Activated T-helper 2 cell treated with anti-CD3 and anti-CD28 coated beads, Interferon-gamma antibody, Interleukin-2, Interleukin-4, amounts not matched to agents 10 μg/mL and 5 μg/mL and 100 μg/mL, durations not matched to agents 14 hours and 24 hours and 36 hours (primary cell): ENCODE measurements at places on chromosomes 1 and 21. TPM values are rescaled to one million over a fixed set of nuclear protein-coding genes. Genes with fewer than 3 reads are reported as not detected.
A peak's percentile ranks its signal among the peaks of the same experiment; 100 is the strongest.

Gene TTC34
- 0.94 and 1.1 TPM in 2 replicates for total RNA-seq

Gene SPATA46
- total RNA-seq = not detected in 2 replicates

Gene CRABP2
- 1.0 and 1.1 TPM in 2 replicates for total RNA-seq

Gene CAMK2N1
- total RNA-seq = 2.2 TPM in 2 replicates

Gene TNFSF4
- 1.1 and 1.3 TPM in 2 replicates for total RNA-seq

Gene FAM72A
- total RNA-seq = 28.2 and 29.5 TPM in 2 replicates

Gene FLG2
- not detected in 2 replicates for total RNA-seq

Gene GRHL3
- total RNA-seq = not detected in 2 replicates

Gene LEFTY2
- not detected in 2 replicates for total RNA-seq

Gene LRRC38
- not detected in 2 replicates for total RNA-seq

Gene TCP10L
- 1.1 and 1.3 TPM in 2 replicates for total RNA-seq

Gene OR2G6
- total RNA-seq = not detected in 2 replicates

Gene PROK1
- not detected in 2 replicates for total RNA-seq

Gene OR2T27
- total RNA-seq = not detected in 2 replicates

Gene SPRR4
- total RNA-seq = not detected in 2 replicates

Gene OSCP1
- total RNA-seq = 0.59 and 1.2 TPM in 2 replicates

Gene GRIK3
- not detected in 2 replicates for total RNA-seq

GRCh38 chr1:116203920-116204319 is 92.7 kb downstream of the MAB21L3 start:
- no peak for DNase-seq

DNA sequence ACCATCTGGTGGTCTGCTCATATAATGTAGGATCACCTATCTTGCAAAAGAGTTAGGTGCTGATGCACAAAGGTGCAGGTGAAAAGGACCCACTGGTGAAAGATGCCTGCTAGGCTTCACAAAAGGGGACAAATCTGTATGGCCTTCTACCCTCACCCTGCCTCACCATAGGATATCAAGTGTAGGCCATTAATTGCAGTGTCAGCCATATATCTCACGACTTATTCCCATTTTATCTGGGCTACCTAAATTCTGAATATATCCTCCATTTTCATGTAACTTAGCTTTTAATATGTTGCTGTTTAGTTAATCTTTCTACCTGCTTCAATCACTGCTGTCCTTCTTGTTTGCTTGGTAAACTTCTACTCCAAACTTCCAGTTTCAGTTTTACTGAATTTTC is 84.2 kb upstream of the DPH5 start:
- DNase-seq = no peak

GRCh38 chr1:57633056-57633455 is 209.2 kb upstream of the DAB1 start:
- no peak for DNase-seq

DNA sequence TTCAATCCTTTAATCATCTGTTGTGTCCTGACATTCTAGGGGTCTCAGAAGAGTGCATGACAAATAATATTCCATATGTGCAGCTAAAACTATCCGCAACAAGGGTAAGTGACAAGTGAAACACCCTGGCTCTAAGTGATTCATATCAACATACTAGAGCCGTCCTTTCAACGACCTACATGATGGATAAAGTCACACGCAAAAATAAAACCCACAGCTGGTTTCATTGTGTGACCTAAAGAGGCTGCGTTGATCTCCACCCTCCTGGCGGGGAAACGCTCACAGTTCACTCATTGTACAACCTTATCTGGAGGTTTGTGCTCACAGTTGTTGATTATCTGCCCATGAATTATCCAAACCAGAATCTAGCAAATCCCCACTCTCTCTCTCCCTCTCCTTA is 365.3 kb upstream of the PKN2 start:
- DNase-seq = no peak

- DNase-seq = no peak
Measured at GRCh38 chr21:34730194-34730593, 61.4 kb downstream of the CLIC6 start.

DNA sequence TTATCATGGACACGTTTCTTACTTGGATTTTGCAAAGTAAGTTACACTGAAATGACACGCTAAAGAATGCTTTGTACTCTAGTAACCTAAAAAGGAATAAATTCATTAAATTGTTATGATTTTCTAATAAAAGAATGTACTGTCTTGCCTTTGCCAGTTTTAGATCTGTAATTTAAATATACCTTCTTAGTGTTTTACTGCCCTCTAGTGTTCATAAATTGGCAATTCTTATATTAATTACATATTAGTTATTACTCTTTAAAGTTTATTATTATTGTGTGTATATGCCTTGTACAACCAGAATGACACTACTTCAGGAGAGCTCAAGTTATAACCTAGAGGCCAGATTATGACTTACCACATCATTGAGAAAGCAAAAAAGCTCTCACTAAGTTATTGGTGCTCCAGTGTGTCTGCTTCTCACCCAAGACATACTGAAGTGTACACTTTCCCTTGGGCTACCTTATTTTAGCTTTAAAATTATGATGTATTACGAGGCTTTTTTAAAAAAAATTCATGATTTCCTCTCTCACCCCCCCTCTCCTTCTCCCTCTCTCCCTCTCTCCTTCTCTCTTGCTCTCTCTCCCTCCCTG is 169.9 kb downstream of the HS2ST1 start:
- DNase-seq = no peak

DNA sequence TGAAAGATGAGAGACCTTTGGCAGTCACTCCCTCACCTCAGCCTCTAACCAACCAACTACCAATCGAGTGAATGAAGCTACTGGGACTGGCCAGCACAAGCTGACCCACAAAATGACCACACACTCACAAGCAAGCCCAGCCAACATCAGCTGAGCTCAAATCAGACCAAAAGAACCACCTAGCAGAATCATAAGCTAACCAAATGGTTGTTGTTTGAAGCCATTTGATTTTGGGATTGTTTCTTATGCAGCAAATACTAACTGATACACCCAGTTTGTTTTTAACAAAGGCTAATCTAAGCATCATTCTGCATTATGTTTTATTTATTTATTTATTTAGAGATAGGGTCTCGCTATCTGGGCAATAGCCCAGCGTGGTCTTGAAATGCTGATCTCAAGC is 310.4 kb downstream of the SETD4 start:
- no peak for DNase-seq

DNA sequence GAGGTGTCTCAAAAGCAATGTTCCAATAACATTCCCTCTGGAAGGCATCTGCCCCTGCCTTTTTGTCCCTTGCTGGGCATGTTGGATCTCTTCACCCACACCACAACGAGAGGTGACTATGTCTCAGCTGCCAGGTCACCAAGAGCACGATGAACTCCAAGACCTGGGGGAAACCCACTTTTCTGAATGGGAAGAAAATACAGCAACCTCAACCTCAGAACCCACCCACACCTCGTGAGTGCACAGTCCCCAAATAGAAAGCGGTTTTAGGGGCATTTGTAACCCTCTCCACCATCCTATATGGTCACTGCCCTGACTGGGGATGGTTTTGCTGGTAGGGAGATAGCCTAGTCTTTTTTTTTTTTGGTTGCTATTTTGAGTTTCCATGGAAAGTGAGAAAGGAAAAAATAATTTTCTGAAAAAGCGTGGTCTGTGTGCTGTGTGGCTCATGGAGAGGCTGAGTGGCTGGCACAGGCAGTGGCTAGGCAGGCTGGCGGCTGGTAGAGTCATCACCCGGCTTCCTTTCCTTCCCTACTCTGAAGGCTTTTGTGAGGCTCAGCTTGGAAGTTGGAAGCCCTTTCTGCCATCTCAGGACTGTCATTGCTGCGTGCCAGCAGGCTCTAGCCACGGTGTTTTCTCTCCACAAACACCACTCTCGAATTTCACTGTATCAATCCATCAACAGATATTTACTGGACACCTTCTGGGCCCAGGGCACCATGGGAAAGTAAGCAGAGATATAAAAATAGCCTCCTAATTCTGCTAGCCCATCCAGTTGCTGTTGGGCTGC is 15.8 kb downstream of the TSPAN2 start:
- no peak for DNase-seq

DNA sequence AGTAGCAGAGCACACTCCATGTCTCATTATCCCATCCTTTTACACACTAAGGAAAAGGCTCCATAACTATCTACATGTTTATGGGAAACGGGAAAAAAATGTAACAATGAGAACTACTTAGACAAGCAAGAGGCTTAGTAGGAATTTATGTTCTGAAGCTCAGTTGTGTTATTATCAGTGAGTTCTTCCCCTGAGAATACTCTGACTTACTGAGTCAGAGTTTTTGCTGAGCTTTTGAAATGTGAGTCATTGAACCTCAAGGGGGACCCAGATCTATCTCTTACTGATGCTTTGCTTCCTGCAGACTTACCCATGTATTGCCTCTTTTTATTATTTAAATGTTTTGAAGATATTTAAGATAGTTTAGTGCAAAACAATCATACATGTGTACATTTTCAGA is 20.1 kb downstream of the CFHR5 start:
- DNase-seq = no peak

DNA sequence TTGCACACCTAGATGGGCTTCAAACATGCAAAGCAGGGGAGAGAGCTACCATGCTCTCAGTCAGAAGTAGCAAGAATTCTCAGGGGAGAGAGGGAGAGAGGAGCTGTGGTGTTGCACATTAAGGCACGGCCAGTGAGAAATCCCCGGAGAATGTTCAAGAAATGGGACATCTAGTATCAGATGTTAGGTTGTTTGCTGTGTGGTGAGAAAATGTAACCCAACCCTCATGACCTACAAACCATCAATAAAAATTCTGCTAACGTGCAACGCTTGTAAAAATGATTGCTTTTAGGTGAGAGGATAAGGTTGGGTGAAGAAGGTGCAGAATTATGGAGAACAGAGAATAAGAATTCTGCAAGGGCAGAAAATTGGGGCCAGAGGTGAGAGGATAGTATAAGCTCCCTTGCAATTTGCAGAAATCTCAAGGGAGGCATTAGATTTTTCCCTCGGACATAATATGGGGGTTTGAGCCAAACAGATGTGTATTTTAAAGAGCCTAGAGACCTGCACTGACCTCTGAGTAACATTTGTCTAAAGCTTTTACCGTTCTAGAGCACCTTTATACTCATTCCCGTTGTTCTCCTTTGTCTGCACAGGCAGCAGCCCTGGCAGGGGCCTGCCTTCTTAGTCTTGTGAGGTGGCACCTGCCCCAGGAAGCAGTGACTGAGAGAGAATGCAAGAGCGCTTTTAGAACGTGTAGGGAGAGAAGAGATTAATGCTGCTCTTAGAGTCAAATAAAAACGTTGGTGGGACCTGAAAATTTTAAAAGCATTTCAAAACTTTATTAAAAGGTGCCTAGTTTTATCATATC is 25.4 kb upstream of the KIAA0040 start:
- no peak for DNase-seq

GRCh38 chr1:167136191-167136614 is 42.3 kb downstream of the STYXL2 start:
- DNase-seq = no peak

GRCh38 chr1:151935154-151935553 is 25.8 kb upstream of the THEM4 start:
- no peak for DNase-seq

GRCh38 chr1:92563457-92564216 is 76.9 kb upstream of the GFI1 start:
- no peak for DNase-seq

DNA sequence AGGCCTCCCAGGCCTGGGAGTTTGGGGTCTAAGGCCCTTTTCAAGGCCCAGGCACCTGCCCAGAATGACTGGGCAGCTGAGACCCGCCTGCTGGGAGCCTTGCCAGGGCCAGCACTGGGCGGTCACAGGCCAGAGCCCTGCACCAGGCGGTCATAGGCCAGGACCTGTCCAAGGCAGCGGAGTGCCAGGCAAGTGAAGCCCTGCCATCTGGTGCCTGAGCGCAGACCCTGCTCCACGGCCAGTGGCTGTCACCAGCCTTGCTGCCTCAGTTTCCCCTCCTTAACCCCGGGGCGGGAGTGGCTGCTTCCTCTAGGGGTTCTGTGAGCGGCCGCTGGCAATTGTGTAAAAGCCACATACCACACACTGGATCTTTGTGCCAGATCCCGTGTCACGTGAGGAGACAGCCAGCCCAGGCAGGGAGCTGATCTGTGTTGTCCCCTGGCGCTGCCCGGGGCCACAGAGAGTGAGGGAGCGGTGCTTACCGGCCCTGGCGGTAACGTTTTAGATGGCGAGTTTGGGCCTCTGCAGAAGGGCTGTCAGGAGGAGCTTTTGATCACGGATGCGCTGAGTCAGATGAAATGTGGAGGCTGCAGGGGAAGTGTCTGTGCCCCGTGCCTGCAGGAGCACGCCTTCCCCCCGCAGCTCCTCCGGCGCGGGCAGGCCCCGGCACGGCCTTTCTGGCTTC is 4.6 kb downstream of the COL18A1 start:
- no peak for DNase-seq

DNA sequence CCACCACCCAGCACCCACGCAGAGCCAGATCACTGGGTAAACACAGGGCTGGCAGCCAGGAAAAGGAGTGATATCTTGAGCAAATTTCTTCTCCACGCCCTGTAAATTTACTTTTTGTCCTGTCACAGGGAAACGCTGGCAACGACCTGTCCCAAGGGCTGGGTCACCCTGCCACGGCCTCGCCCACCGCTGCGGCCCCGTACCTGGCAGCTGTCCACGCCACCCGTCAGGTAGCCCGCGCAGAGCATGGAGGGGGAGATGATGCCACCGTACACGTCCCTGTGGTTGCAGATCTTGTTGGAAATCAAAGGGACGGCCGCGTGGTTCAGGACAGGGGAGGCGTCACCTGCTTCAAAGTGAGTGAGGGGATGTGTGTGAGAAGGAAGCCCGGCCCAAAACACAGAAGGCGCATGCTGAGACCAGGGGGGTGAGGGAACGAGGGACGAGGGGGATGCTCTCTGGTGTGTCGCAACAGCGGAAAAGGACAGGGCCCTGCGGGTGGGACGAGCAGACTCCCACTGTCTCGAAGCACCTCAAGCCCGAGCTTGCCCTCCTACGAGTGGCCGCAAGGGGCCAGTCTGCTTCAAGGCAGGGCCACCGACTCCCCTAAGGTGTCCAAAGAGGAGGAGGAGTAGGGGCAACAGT is 10.1 kb upstream of the TFF1 start:
- no peak for DNase-seq

- no peak for DNase-seq
Measured at GRCh38 chr1:3248155-3249141, 179.4 kb downstream of the PRDM16 start.

- no peak for DNase-seq
Measured at GRCh38 chr1:31572323-31573104, 3.8 kb upstream of the TINAGL1 start.

GRCh38 chr1:201792534-201793305 is 36.2 kb upstream of the IPO9 start:
- DNase-seq = peak; percentile 22

- no peak for DNase-seq
Measured at GRCh38 chr1:244702620-244703019, 49.7 kb downstream of the DESI2 start.
